ENCODE measurements at places on chromosomes 7 and 10.

DNA sequence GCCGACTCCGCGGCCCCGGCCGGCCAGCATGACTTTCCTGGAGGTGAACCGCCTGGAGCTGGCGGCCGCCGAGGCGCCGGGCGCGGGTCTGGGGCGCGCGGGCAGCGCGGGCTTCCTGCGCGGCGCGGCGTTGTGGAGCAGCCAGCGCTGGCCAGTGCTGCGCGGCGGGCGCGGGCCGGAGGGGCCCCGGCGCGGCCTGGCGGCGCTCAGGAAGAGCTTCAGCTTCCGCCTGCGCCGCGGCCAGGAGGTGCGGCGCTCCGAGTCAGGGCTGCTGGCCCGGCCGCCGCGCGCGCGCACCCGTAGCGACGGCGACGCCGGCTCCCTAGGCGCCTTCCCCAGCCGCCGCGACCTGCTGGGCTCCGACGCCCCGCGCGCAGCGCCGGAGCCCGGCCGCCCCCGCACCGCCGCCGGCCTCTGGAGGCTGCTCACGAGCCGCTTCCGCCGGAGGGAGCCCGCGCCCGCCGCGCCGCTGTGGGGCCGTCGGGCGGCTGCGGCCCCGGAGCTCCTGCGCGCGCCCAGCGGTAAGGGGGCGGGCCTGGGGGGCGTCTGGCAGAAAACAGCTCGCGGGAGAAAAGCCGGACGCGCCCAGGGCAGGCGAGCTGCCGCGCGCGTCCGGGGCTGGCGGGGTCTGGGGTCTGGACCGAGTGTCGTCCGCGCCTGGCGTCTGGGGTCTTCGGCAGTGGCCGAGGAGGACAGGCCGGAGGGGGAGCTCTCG lies 29.0 kb downstream of the AGAP3 start:
- DNase-seq, result no peak

DNA sequence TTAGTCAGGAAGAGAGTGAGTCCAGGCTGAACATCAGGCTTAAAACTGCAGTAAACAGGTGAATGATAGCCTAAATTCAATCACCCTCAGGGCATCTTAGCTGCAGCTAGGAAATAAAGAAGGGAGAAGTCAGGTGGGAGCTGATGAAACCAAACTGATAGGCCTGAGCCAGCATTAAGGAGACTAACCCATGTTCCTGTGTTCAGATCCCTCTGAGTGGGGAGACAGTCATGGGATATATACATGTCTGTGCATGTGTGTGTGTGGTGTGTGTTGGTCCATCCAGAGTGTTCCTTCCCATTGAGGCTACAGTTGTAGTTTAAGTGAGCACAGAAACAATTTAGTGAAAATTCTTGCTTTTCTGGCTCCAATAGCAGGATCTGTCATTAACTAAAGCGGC lies 480.9 kb downstream of the PHTF2 start:
- no peak for DNase-seq

- no peak for DNase-seq
Observed at GRCh38 chr7:14924398-14924797, 21.8 kb upstream of the DGKB start.

GRCh38 chr10:61810263-61810662 lies 91.2 kb upstream of the ARID5B start:
- no peak for DNase-seq

- no peak for DNase-seq
Observed at GRCh38 chr10:126597211-126597610, 73.3 kb downstream of the C10orf90 start.

DNA sequence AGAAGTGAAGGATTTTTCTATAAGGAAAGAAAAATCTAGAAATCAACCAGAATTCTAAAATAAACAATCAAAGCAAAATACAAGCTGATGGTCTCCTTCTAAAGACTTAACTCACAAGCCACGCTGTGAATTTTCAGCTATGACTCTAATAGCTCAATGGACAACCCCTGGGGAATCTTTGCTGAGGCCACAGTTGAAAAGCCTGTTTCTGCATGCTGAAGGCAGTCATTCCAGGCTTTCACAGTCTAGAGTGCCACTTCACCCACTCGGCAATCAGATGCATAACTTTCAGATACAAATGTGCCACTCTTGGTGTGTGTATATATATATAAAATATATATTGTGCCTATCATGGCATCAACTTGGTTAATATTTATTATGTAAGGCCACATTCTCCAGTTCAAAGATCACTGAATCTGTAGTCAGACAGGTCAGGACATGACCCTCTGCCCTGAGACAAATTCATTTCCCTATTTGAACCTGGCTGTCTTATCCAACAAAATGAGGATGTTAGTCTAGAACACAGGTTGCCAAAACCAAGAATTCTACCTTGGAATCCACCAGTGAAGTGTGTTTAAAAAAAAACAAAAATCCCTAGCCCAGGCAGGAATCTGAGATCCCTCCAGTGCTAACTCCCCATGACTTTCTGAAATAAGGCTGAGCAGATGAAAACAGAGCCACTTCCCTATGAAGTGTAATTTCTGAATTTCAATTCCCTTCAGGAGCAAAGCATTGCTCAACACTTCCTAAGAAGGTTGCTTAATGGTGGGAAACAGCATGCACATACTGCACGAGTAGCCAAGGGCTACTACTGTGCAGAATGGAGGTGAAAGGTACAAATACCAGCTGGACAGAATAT lies 9.9 kb downstream of the LIPA start:
- DNase-seq, result no peak

DNA sequence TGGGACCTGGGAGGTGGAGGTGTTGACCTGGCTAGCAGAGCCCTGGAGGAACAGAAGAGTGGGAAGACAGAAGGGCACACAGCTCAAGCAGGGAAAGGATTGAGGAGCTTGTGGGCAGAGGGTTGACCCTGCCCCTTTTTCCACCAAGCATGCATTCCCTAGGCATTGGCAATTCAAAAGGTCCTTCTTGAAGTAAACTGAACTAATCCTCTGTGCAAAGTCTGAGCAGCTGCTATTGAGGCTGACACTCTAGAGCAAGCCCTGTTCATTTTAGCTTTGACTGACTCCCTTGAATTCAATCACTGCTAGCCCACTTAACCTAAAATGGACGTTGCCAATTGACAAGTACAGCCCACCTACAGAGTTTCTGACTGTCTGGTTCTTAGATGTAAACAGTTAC lies 116.5 kb upstream of the TNS3 start:
- no peak for DNase-seq

DNA sequence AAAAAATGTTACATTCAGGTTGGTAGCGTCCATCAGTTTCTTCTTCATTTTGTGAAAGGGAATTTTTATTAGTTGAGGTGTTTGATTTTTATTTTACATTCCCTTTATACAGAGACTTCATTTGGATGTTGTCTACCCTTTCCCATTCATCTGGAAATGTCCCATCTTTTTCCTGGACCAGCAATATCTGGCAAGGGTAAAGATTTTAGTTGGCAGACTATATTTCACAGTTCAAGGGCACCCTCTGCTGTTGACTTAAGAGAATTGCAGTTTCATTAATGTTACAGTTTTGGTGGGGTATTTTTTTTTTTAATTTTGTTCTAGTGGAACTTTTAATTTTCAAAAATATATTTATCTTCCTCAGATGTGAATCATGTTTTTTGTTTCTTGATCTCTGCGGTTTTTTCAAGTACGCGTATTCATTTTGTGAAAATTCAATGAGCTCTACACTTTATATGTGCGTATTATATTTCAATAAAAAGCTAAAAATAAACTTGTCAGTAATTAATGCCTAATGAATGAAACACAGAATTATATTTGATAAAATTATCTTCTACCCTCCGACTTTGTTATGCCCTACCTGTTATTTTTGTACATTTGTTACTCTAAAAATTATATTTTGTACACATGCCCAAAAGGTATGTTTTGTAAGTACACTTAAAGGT lies 97.9 kb upstream of the KLF14 start:
- DNase-seq, result peak; percentile 47

- no peak for DNase-seq
Observed at GRCh38 chr7:1601956-1602355, 32.1 kb upstream of the PSMG3 start.

DNA sequence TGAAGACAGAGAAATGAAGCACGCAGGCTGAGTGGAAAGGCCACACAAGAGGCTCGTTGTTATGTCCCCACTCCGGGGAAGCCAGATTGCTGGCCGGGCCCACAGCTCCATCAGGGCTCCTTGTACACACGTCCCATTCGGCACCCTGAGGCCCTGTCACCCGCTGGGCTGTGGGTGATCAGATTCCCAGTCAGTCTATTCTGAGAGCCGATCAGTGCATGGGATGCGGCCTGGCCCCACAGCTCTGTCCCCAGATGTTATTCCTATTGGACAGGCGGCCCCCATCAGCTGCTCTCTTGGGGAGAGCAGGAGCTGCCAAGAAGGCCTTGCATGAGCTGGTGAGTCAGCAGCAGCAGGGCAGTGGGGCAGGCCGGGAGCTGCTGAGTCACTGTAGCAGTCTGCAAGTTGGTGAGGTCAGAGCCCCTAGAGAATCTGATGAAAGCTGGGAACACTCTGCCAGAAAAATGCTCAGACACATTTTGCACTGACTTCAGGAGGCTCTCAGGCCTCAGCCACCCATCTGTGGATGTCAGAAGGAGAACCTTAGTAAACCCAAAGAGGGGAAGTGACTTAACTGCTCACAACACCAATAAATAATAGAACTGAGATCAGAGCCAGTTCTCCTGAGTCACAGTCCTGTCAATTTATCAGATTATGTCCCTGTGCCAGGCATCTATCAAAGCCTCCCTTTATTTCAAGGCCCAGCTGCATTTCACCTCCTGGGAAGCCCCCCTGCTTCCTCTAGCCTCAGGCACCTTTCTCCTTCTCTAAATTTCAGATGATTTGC lies 9.4 kb upstream of the PSAP start:
- DNase-seq, result peak; percentile 98

- no peak for DNase-seq
Observed at GRCh38 chr10:59098387-59098786, 78.1 kb upstream of the PHYHIPL start.

- DNase-seq, result peak; percentile 45
Observed at GRCh38 chr10:12130237-12130872, 878 bp downstream of the SEC61A2 start.

DNA sequence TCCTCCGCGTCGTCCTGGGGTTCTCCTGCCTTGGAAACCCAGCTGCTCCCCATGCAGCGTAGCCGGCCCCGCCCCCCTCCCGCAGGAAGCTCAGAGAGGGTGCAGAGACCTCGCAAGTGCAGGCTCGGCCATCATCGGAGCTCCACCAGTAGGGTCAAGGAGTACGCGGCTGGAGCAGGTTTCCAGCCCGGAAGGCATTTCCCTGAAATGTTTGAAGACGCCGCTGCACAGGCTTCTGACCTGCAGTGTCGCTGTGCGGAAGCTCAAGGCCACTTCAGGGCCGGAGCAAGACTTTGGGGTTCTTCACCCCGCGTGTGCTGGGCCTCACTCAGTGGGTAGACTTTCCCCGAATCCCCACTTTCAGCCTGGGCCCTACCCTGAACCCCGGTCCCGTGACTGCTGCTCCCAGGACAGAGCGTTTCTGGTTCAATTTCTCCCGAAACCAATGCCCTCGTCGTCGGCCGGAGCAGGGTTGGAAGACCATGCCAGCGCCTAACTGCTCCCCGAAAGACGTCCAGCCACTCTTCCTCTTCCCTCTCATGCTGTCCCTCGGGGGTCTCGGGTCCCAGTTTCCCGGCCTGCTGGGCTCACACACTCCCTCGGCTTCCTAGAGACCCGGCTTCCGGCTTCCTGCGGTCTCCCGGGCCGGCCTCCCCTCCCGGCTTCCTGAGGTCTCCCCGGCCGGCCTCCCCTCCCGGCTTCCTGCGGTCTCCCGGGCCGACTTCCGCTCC lies 52.1 kb downstream of the INSIG1 start:
- no peak for DNase-seq

DNA sequence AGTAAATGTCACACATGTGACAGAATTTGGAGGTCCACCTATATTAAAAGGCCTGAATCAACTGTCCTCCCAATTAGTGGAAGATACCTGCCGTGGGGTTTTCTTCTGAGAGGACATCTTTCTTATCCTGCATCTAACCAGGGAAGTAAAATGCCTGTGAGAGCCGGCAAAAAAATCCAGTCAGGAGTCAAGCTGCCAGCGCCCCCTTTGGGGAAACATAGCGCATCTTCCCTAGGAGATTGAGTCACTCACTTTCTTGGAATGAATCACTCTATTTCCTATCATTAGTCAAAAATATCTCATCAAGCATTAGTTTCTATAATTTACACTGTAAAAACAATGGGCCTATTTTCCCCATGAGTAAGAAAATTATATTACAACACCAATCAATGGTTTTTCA lies 66.4 kb upstream of the ANK3 start:
- no peak for DNase-seq

DNA sequence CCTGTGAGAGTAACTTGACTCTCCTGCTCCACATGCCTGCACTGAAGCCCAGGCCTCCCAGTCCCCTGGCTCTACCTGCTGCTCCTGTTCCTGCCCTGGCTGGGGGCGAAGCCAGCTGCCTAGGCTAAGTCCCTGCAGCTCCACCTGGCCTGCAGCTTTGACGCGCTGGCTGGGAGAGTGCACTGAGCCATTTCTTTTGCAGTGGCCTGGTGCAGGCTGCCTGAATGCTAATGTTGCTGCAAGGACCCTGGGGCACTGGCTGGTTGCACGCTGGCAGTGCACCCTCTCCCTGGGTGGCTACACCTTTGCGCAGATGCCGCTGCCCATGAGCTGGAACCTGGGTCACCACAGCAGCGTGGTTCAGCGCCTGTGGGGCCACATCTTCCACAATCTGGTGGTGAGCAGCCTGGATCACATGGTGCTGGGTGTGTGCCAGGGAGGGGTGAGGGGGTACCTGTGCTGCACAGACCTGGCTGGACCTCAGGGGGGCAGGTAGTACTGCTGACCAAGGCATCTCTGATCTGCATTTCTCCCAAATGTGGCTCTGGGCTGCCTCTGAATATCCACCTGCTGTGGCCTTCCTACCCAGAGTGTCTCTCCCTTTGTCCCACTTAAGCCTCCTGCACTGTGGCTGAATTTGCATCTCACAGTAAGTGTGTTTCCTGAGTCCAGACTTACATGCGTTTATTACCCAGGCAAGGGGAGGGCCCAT lies 20.0 kb downstream of the IMPDH1 start:
- no peak for DNase-seq

GRCh38 chr10:27241010-27241651 lies 534 bp upstream of the ACBD5 start:
- no peak for DNase-seq

- no peak for DNase-seq
Observed at GRCh38 chr7:52797801-52798200, 237.6 kb upstream of the POM121L12 start.

- no peak for DNase-seq
Observed at GRCh38 chr10:118220346-118220850, 121.7 kb downstream of the FAM204A start.

DNA sequence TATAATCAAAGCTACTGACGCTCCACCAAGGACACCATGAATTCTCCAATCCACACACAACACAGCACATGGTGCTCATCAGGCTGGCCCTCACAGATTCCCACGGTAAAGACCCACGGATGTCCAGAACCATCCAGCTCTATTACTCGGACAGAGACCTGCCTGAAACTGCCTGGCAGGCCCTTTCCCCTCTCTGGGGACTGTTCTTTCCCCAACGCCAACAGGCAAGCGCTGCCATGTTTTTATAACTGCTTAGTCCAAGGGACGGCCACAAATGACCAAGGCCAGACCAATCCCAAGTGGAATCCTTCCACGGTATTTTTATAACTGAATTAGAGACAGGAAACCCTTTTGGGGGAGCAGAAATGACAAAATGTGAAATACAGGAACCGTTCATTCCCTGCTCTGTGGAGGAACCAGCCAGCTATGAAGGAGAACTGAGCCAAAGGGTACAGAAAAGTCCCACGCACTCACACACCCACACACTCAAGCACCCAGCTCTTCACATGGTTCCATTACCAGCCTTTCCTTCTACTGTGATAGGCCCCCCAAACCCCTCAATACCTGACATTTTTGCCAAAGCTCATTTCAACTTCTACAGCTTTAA lies 4.1 kb downstream of the PIP4K2A start:
- DNase-seq, result no peak

Data from NCI-H460 (cell line).